Gastrocnemius medialis (tissue), 4 donors: ENCODE measurements at places on chromosomes 6 and 20.
A peak's percentile ranks its signal among the peaks of the same experiment; 100 is the strongest.

DNA sequence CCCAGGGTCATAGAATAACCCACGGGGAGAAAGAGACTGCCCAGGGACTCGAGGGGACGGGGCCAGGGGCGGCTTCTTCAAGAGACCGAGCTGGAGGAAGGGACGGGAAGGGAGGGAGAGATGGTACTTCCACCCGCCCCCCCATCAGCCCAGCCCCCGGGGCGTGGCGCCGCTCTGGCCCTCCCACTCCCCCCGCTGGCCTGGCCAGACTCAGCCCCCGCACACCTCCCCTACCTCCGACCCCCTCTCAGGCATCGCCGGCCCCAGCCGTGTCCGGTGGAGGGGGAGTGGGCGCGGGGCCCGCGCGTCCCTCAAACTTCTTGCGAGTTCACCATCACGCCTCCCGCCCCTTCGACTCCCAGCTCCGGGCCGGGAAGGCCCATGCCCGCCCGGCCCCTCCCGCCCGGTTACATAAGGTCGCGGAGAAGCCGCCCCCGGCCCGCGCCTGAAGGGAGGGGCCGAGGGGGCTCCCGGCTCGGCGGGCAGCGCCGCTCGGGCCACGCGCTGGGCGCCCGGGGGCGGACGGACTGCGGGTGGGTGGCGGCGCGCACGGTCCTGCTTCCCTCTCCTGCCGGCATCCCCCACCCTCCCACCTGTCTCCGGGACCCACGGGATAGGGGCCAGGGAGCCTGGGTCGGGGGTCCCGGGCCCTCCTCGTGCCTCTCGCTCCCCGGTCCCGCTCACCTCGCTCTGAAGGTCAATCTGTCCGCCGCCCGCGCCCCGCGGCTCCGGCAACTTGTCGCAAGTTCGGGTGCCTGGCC is 562 bp downstream of the TFEB start:
- DNase-seq = peak; percentile 84

- DNase-seq = no peak
Measured at GRCh38 chr20:1892119-1892385, 3.2 kb upstream of the SIRPA start.

DNA sequence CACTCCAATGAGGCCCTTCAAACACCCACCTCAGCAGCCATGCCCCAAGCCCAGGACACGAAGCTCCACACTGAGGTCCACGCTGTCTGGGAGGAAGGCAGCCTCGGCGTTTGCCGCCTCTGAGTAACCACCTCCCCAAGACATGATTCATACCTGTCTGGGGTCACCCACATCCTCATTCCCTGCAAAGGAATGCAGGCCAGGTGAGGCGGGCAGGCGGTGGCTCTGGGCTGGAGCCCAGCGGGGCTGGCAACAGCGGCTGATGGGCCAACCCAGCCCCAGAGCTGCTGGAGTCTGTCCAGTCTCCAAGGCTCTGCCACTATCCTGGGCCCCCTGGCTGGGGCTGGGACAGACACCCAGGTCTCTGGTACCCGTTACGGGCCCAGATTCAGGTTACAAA is 14.8 kb downstream of the PMEPA1 start:
- no peak for DNase-seq

- DNase-seq = no peak
Measured at GRCh38 chr20:36102809-36103596, 51.5 kb upstream of the EPB41L1 start.

- no peak for DNase-seq
Measured at GRCh38 chr20:40232273-40232672, 456.8 kb downstream of the MAFB start.

- no peak for DNase-seq
Measured at GRCh38 chr20:46967646-46968045, 73.0 kb downstream of the EYA2 start.

GRCh38 chr6:40848038-40848437 is 191.0 kb downstream of the UNC5CL start:
- DNase-seq = no peak

DNA sequence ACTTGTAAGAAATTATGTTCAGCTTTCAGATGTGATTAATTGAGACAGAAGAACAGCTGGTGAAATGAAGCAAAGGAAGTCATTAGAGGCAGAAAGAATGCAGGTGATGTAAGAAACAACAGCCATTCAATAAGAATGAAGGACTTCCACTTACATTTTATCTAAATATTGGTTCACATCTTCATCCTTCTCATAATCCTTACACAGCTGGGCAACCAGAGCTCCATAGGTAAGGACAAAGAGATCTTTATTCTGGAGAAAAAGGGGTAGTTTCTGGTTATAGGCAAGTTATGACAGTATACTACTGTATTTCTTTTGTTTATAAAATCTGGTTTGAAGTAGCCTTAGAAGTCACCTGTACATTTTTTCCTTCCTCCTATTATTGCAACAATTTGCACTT is 2.3 kb downstream of the TRAPPC3L start:
- DNase-seq = no peak

GRCh38 chr6:166245148-166245547 is 63.0 kb downstream of the PRR18 start:
- DNase-seq = no peak

- no peak for DNase-seq
Measured at GRCh38 chr20:23269954-23270353, 80.6 kb upstream of the NXT1 start.

- DNase-seq = no peak
Measured at GRCh38 chr6:135281964-135282363, 100.9 kb downstream of the MYB start.

GRCh38 chr20:52105442-52106422 is 85.8 kb downstream of the ZFP64 start:
- DNase-seq = no peak

DNA sequence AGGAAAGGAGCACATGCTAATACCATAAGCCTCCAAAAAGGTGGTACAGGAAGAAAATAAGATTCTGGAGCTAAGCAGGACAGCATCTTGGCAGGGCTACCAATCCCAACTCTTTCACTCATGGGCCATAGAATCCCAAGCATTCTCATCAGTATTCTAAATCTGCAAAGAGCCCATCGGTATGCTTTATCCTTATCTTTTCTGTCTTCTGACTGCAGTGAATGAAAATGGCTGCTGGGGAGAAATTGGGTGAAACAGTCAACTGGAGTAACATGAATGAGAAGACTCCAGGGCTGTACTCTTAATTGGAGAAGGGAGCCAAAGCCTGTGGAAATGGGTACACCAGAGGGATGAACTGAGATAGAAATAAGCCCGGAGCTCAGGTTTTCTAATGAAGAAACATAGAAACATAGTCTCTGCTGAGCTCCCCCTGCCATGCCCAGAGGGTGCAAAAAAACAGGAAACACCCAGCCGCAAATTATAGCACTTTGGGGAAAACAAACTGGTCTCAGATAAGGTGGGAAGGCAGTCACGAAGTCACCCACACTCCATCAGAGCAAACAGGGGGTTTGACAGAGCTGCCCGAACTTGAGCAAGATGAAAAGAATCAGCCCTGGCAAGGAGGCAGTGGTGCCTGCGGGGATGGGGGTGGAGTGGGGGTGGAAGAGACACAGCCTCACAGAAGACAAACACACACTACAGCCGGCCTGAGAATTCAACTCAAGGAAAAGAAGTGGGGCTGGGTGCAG is 35.4 kb upstream of the E2F3 start:
- no peak for DNase-seq

- no peak for DNase-seq
Measured at GRCh38 chr20:36726168-36726567, 19.7 kb downstream of the NDRG3 start.

GRCh38 chr20:32249030-32249738 is 28.3 kb upstream of the KIF3B start:
- DNase-seq = no peak

- peak; percentile 27 for DNase-seq
Measured at GRCh38 chr6:28896505-28897368, 27.0 kb downstream of the TRIM27 start.

GRCh38 chr20:24533449-24533848 is 64.0 kb downstream of the SYNDIG1 start:
- DNase-seq = no peak

DNA sequence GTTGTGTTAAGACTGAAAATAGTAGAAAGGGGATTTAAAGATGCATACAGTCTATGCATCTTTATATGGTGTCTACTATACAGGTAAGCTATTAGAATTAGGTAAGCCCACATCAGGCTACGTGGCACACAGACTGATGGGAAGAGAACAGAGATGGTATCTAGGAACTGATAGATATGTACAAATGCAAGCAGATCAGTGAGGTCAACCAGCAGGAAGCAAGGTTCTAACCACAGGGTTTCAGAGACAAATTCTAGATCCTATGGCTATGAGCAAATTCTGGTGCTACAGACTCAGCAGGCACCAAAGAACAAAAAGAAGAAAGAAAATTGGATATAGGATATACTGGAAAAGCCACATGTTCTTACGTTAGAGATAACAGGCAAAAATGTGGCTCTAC is 110.6 kb downstream of the TRDN start:
- no peak for DNase-seq

DNA sequence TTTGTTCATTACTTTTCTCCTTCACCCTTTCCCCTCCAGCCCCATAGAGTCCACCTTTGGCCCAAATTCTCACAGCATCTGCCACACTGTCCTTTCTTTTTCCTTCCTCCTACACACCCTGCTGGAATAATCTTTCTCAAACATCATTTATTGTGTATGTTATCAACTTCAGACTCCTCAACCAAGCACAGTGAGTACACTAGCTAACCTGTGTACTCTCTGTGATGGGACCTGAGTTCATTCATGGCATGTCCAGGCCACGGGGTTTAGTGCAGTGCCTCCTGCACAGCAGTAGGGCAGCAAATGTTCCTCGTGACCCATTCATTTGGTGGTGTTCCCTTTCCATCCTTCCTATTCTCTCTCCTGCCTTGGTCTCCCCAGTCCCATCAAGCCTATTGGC is 7.1 kb upstream of the ARMC12 start:
- no peak for DNase-seq

DNA sequence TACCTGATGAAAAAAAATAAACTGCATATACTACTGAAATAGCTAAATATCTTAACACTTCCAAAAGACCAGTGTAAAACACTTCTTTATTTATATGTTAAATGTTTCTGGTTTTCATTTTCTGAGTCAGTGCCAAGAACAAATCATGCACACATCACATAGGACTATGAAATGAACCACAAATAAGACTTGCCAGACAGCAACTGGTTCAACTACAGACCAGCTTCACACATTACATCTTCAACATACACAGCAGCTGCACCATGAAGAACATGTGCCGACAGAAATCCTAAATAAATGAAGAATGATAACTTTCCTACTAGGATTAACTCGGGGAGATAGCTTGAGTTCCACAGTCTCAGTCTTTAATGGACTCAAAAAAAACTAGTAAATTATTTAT is 168.3 kb upstream of the STXBP5 start:
- DNase-seq = no peak

DNA sequence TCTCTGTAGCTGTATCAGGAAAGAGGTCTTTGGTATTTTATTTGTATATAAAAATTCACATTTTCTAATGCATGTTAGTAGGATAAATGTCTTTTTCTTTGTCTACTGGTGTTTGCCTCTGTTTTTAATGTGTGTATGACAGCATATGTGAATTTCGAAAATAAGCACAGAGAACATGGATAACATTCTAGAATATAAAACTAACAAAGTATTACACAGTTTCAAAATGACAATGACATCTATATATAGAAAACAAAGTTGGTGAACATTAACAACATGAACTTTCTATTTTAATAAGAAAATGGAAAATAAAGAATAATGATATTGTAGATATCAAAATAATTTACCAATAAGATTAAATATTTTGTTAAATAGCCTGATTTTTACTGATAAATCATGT is 608.0 kb downstream of the COL12A1 start:
- no peak for DNase-seq
